ENCODE measurements at places on chromosomes 16 and 17.

- DNase-seq = no peak
Observed at GRCh38 chr16:4795181-4795827, at the start of gene SMIM22. Gene SMIM22, plus strand, starts transcription at chr16:4795369. Its CDS starts 366 bp downstream, at chr16:4795735.

GRCh38 chr16:57755061-57755684 lies 19.6 kb downstream of the KATNB1 start:
- no peak for DNase-seq

GRCh38 chr17:81939881-81940385 lies 2.8 kb upstream of the PYCR1 start:
- DNase-seq = no peak

DNA sequence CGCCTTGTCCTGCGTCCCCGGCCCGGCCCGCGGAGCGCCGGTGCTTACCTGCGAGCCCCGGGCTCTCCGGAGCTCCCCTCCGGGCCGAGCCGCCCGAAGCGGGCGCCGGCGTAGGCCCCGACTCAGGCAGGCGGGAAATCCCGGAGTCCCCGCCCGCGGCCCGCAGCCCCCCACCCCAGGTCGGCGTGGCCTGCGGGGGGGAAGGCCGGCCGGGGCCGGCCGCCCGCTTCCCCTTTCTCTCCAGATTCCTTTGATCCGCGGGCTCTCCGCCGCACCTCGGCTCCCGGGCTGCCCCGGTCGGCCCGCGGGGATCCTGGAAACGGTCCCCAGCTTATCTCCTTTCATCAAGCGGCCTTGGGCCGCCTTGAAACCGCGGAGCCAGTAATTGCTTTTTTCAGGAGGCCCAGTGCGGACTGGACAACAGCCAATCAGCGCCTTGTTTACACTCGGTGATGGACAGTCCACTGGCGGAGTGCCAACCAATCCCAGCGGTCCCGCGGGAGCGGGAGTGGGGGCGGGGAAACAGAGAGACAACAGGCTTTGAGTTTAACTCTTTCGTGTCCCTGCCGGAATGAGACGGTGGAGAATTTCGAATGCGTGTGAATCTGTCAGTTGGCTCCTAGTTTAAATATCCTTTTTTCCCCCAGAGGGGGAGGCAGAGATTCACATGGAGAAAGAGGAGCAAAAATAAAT lies 1.4 kb upstream of the BAHCC1 start:
- DNase-seq = peak; percentile 39

- DNase-seq = no peak
Observed at GRCh38 chr17:65956814-65957213, 235.1 kb downstream of the CEP112 start.

- DNase-seq = no peak
Observed at GRCh38 chr16:63981639-63982038, 1140.2 kb downstream of the CDH11 start.

- DNase-seq = no peak
Observed at GRCh38 chr16:27406511-27407128, 4.6 kb downstream of the IL21R start.
